ENCODE measurements at places on chromosomes 6 and 20.

DNA sequence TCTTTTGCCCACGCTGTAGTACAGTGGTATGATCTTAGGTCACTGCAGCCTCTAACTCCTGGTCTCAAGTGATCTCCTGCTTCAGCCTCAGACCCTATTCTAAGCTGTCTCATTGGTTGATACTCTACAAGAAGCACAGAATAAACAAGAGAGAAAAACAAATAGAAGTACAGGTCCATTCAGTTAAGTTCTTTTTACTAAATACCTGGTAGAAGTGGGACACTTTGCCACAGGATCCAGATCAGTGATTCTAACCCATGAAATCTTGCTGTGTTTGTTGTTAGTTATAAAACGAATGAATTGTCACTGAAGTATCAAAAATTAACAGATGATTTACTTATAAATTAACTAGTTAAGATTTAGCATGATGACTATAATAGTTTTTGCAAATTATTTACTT, 76.7 kb downstream of the SCAND1 start:
- DNase-seq: no peak

- DNase-seq: no peak
These were observed 334.2 kb downstream of the CD83 start for GRCh38 chr6:14451594-14452374.

DNA sequence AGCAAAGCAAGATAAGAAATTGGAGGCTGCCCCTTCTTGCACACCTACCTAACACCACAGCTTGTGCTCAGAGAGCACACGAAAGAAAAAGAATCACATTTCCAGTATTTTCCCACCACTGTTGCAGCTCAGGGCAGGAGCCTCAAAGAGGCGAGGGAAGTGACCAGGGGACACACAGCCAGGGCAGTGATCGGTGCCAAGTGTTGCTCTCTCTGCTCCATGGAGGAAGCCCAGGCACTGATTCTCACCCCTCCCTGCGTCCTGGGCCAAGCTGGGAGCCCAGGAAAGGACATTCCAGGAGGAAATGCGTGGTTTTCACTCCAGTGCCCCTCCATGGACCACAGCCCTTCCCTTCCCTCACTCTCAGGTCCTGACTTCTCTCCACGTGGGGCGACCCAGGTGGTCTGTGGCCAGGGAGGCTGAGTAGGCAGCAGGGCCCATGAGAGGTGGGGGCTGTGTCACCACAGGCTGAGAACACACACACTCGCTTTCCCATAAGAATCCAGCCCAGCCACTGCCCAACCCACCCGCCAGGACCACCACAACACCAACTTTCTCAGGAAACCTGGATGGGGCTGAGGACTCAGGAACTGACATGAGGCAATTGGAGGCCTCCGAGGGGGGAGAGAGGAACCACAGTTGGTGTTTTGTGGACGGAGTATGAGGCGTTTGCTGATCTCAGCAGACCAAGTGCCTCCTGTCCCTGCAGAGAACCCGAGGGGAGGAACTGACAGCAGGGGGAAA, 81.7 kb upstream of the MAFB start:
- DNase-seq: no peak

- no peak for DNase-seq
These were observed 73.1 kb upstream of the EZR start for GRCh38 chr6:158892266-158892665.

DNA sequence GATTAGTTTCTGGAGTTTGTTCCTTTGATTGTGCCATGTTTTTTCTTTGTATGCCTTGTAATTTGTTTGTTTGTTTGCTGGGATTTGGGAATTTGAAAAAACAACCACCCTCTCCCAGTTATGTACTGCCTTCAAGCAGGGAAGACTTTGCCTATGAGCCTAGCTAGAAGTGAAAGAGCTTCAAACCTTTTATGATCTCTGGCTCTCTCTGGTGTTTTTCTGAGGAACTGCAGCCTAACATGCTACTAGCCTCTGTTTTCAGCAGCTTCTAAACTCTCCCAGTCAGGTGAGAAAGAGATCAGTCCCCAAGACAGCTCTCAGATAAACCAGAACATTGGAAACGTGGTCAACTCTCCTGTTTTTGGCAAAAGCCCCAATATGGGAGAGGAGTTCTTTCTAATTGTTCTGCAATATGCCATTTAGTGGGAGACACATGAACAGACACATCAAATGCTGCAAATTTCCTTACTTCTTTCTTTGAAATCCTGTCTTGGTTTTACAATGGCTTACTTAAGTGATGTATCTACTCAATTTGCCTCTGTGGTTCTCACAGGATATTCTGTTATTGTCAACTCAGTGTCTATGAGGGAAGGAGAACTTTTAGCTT, 58.9 kb upstream of the SERINC1 start:
- peak; percentile 45 for DNase-seq

DNA sequence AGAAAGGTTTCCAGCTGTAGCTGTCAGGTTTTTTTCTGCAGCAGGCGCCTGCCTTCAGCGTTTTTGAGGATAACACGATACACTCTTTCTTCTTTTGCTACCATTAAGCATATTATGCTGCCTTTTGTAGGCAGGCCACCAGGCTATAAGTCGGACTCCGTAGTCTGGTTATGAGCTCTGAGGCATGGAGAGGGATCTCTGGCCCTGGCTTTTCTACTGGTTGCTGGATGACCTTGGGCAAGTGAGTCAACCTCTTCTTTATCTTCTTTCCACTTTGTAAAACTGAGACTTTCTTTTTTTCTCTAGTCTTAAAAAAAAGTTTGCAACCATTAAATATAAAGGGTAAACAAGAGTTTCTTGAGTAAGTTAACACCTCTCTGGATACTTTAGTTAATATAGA, 120.2 kb downstream of the BCKDHB start:
- no peak for DNase-seq

DNA sequence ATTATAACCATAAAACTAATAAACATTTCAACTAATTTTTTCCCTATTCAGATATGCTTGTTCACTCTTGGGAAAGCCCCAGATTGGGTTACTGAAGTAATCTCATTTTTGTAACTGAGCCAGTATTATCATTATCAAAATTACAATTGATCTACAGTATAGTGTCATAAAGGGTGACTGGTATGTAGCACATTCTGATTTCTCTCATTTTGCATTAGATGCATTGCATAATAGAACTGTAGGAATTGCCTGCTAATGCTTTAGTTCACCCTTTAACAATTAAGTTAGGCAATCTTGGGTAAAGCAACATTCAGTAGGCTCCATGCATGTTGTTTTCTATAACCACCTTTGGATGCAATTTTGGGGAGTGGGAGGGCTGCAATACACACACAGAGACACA, 150.8 kb upstream of the FLRT3 start:
- no peak for DNase-seq

DNA sequence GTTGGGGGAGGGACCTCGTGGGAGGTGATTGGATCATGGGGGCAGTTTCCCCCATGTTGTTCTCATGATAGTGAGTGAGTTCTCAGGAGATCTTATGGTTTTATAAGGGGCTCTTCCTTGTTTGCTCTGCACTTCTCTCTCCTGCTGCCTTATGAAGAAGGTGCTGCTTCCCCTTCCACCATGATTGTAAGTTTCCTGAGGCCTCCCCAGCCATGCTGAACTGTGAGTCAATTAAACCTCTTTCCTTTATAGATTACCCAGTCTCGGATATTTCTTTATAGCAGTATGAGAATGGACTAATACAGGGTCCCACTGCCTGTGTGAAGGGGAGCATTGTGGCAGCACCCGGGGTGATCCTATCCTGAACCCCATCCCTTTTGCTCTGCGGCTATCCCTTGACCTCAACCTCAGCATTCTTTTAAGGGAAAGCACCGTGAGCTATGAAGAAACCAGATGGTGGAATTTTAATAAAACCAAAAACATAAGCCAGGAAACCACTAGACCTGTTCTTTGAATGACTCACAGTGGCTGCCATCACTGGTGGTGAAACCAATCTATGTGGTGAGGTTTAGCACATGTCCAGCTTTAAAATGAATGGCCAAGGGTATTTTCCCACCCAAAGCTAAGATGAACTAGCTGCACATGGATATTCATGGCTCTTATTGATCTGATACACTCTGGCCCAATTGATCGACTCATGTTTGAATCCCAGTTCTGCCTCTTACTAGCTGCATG, 62.2 kb downstream of the ZDHHC14 start:
- peak; percentile 78 for DNase-seq

- peak; percentile 11 for DNase-seq
These were observed 37.9 kb upstream of the MAS1 start for GRCh38 chr6:159852877-159853276.

- no peak for DNase-seq
These were observed 161.7 kb upstream of the AFDN start for GRCh38 chr6:167664678-167665660.

DNA sequence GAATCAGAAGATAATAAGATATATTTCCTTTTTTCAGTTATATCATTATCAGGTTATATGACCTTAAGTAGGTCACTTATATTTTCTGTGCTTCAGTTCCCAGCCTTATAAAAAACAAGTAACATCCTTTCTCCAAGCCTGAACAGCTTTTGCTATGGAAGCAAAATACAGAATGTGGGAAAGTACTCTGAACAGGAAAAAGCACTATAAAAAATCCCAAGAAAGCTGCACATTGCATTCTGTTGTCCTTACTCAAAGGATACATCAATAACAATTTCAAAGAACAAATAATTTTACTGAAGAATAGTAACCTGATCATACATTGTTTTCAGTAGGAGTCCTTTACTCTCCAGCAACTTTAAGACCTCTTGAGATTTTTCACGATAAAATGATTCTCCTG, 56.4 kb downstream of the SLC35A1 start:
- DNase-seq: no peak

GRCh38 chr20:25360631-25361286, 29.9 kb downstream of the ABHD12 start:
- peak; percentile 59 for DNase-seq
